Amniotic epithelial cell (primary cell): ENCODE measurements at places on chromosomes 7 and 10.
A peak's percentile ranks its signal among the peaks of the same experiment; 100 is the strongest.

DNA sequence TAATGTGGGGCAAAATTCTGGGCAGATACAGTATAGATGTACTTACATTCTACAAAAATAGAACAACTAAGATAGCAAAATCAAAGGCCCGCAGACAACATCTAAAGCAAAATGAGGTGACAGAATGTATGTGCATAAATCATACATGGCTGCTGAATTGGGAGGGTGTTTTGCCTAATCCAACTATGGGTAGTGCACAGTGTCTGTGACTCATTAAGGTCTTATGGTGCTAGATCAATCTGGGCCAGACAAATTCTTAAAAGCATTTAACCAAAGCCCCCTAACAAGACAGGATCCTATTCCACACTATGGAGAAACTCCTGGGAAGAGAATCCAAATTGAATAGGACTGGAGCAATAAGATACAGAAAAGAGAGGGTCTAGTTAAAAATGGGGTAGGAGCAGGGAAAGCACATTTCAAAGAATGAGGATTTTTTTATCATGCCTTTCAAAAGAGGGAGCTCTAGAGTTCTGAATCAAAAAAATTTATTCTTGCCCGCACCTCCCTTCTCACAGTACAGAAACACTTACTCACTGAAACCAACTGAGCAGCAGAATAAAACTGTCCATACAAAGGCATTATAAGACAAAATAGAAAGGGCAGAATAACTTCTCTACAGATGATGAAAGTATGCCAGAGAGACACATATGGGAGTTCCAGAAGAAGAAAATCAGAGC lies 181.3 kb downstream of the RNLS start:
- peak; percentile 50 for DNase-seq

- no peak for DNase-seq
Observed at GRCh38 chr10:125838802-125839575, 15.6 kb downstream of the BCCIP start.

DNA sequence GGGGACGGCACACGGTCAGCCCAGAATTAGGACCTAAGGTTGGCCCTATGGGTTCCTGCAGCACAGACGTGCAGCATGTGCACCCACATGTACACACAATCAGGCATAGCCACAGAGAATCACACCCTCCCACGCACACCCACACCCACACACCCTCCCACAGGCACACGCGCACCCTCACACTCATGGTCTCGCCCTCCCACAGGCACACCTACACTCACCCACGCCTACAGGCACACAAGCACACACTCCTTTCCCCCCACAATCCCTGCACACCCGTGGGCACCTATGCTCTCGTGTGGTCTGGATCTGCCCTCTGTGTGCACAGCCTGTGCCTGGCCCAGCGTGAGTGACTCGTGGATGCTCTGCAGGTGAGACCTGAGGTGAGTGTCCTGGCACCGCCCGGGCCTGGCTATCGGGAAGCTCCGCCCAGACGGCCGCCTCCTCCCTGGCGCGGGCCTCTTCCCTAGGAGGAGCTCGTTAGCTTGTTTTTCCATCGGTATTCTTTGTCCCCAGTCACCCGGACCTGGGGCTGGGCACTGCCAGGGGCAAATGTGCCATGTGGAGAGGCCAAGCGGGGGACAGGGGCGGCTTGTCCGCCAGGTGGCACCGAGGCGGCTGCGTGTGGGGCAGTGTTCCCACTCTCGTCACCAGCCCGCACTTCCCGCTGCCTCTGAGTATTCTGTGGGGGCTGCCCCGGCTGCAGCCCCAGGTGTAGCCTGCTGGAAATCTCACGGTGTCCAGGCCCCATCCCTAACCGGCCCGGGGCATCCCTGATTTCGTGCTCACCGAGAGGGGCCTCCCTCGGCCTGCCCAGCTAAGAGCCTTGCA lies 110.2 kb upstream of the FAM20C start:
- no peak for DNase-seq

GRCh38 chr7:26179826-26180497 lies 20.6 kb downstream of the HNRNPA2B1 start:
- DNase-seq = no peak

DNA sequence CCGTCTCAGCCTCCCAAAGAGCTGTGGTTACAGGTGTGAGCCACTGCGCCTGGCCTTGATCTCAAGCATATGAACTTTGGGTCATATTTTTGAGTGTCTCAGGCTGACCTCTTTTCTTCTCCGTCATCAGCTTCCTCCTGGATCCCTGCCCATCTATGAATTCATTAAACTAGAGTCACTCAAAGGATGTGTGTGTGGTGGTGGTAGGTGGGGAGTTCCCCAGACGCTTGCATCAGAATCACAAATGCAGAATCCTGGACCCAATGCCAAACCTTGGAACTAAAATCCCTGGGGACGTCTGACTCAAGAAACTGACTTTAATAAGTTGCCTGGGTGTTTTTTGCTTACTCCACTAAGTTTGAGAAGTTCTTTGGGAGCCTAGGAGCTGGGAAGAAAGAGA lies 6.7 kb upstream of the CREB5 start:
- peak; percentile 86 for DNase-seq

GRCh38 chr10:110067960-110068770 lies 60.4 kb downstream of the ADD3 start:
- no peak for DNase-seq

- DNase-seq = no peak
Observed at GRCh38 chr10:78901694-78902093, 167.1 kb upstream of the ZMIZ1 start.

- no peak for DNase-seq
Observed at GRCh38 chr7:130367088-130367755, 13.1 kb upstream of the CPA1 start.

DNA sequence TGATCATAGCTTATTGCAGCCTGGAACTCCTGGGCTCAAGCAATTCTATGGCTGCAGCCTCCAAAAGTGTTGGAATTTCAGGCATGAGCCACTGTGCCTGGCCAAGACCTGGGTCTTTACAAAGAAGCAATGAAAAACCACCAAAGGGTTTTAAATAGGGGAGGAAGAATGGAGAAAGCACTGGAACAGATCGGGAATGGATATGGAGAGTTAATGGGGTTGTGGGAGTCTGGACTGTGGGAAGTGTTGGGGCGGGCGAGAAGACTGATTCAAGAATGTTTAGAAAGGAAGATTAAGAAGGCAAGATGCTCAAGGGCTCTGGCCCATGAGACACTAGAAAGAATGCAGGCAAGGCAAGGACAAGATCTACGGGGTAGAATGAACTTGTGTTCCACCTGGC lies 98.5 kb downstream of the CARD11 start:
- no peak for DNase-seq

DNA sequence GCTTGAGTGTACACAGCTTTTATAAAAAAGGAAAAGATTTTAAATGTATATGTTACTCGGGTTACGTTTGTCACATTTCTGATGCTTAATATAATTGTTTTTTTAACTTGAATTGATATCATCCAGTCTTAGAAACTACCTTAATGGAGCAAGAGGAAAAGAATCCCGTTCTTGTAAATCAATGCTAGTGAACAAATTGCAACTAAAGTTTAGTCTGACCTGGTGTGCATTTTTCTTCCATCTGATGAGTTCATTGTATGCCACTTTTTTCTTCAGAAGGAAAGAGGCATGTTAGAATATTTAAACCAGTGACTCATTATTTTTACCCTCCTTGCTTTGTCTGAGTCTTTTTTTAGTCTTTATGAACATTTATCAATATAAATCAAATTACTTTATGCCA lies 34.7 kb downstream of the NET1 start:
- DNase-seq = peak; percentile 27

DNA sequence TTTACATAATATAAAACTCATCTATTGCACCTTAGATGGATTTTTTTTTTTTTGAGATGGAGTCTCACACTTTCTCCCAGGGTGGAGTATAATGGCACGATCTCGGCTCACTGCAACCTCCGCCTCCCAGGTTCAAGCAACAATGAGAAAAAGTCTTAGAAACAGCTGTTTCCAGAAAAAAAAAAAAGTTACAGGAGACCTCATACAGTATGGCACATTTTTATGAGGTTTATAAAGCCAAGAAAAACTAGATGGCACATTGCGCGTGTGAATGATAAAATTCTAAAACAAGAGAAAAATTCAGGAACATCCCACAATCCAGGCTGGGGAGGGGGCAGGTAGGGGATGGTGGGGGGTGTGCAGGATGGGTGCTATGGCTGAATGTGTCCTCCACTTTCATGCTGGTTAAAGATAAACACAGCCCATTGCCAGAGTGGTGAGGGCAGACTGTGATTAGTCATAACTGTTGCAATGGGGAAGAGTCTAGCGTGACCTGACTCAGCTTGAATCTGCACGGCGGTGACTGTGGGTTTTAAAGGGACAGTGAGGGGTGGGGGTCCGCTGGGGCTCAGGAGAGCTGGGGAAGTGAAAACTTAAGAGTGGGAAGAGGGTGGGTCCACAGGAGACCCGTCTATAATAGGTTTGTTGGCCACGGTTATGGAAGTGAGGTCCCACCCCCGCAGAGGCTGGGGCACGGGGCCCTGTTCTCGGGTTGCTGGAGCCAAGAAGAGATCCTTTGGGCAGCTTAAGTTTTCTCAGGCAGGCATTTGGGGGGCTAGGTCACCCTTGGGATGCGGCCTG lies 11.9 kb upstream of the LRRC27 start:
- peak; percentile 89 for DNase-seq

- no peak for DNase-seq
Observed at GRCh38 chr7:137655804-137656203, 191.0 kb downstream of the DGKI start.

- no peak for DNase-seq
Observed at GRCh38 chr10:122852261-122852660, 6.6 kb upstream of the CUZD1 start.

DNA sequence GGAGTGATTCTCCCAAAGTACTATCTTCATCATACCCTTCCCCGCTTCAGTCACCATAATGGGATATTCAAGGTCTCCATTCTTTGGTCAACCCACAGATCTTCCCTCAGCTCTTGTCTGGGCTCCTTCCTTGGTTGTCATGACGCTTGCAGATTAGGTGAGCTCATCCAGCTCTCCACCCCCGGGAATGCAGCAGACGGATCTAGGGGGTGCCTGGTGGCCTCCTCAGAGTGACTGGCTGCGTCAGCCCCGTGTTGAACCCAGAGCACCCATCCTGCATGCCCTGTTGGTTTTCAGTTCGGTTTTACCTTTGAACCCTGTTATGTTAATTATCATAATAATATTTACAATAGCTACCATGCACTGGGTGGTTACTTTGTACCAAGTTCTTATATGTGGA lies 6.4 kb downstream of the NEURL1 start:
- peak; percentile 36 for DNase-seq

DNA sequence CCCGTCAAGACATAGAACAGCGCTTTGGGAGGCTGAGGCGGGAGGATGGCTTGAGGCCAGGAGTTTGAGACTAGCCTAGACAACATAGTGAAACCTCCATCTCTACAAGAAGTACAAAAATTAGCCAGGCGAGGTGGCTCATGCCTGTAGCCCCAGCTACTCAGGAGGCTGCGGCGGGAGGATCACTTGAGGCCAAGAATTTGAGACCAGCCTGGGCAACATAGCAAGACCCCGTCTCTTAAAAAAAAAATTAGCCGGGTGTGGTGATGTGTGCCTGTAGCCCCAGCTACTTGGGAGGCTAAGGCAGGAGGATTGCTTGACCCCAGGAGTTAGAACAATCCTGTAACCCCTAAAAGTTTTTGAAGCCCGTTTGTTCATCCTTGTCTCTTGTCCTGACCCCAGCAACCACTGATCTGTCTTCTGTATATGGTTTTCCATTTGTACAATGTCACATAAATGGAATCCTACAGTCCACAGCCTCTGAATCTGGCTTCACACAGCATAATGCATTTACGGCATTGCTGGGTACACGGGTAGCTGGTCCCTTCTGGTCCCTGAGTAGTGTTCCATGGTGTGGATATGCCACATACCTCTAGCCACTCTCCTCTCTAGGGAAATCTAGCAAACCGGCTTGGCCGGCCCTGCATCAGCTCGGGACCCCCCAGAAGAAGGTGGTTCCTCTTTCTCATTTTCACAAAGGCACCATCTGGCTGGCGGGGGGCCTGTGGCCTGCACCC lies 8.4 kb downstream of the GTF2IRD1 start:
- DNase-seq = no peak
